Activated naive CD4-positive, alpha-beta T cell (primary cell): ENCODE measurements at places on chromosomes 3 and 15.

DNA sequence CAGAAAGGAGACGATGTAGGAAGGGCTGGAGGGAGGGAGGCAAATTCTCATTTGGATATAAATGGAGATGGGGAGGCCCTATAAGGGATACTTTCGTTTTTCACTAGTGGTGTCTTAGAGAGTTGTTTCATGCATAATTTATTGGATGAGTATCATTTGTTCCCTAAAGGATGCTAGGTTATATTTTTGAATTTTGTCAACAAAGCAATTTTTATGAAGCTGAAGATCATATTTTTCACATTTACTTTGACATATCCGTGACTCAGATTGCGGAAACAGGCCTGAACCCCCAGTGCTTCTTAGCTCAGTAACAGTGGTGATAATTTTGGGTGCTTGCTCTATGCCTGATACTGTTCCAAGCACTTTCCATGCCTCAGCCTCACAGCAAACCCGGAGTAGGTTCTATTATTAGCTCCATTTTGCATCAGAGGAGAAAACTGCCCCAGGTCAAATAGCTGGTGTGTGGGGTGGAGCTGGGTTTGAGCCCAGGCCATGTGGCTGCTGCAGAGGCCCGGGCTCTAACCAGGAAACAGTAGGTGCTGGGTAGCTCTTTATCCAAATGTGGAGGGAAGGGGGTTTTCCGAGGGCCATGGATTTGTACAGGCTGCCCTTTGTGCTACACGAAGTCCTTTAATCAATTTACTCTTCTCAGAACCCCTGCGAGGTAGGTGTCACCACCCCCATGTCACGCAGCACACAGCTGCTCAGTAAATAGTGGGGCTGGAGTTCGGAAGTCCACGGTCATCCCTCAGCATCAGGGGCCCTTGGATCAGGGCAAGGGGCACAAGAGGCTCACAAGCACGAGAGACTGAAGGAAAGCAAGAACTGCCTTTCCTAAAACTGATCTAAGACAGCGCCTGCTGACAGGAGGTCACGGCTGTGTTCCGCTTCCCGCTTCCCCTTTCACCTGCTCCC, 99.1 kb downstream of the SLC49A4 start:
- no peak for DNase-seq

GRCh38 chr3:127431066-127431465, 143.2 kb upstream of the PRR20G start:
- no peak for DNase-seq

DNA sequence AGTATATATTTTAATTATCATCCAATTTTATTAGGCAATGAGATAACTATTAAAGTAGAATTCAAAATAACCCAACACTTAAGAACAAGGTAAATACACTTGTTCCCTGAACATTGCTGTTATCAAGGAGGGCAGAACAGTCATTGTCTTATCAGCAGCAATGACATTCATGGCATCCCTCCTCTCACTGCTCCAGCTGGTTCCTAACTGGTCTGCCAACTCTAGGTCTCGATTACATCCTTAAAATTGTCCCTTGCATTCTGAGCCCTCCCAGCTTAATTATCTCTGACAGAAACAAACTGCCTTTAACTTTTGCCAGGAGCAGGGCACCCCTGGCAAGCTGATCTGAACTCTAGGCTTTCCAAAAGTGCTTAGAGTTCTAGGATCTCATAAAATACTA, 14.0 kb upstream of the DYNC1LI1 start:
- DNase-seq: no peak

GRCh38 chr15:40002295-40002694, 36.7 kb downstream of the SRP14 start:
- DNase-seq: no peak

- DNase-seq: no peak
These were observed 37.9 kb downstream of the SLC9A9 start for GRCh38 chr3:143810166-143810952.

GRCh38 chr3:59839810-59840515, 790.1 kb upstream of the CFAP20DC start:
- no peak for DNase-seq

DNA sequence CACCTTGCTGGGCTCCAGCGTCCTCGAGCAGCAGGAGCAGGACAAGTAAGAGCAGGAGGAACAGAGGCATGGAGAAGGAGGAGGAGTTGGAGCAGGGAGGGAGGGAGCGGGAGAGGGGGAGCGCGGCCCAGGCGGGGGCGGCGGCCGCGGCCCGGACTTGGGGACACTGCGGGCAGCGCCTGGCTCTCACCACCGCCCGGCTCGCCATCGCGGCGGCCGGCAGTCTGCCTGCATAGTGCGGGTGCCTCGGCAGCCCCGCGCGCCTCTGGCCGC, 440 bp downstream of the DCBLD2 start:
- no peak for DNase-seq
